ENCODE measurements at places on chromosomes 11 and 22. TPM values are rescaled to one million over a fixed set of nuclear protein-coding genes. Genes with fewer than 3 reads are reported as not detected.

The PTPN5 gene
- 0.56 TPM for total RNA-seq

- peaks cover 43% of the 10 kb centered on the region for H3K4me1 ChIP-seq
- no peaks in the 10 kb centered on the region for H3K36me3 ChIP-seq
- no peaks in the 10 kb centered on the region for H3K27me3 ChIP-seq
- DNase-seq = peak; percentile 36
- H3K4me3 ChIP-seq = no peak overlapping the region
These were observed 85.7 kb downstream of the WNT11 start for GRCh38 chr11:76120513-76121101.

- no peak for DNase-seq
- no peaks in the 10 kb centered on the region for H3K27me3 ChIP-seq
- H3K4me3 ChIP-seq = no peak overlapping the region
- H3K27ac ChIP-seq = no peak overlapping the region
These were observed 60.6 kb downstream of the PLEKHA7 start for GRCh38 chr11:16953663-16954062.

- no peaks in the 10 kb centered on the region for H3K4me1 ChIP-seq
- H3K36me3 ChIP-seq = peaks cover 51% of the 10 kb centered on the region
- DNase-seq = no peak
- no peak overlapping the region for H3K27ac ChIP-seq
- H3K4me3 ChIP-seq = no peak overlapping the region
- no peaks in the 10 kb centered on the region for H3K27me3 ChIP-seq
These were observed 14.7 kb upstream of the PDE2A start for GRCh38 chr11:72688929-72689328.

GRCh38 chr11:121241343-121242211, 51.0 kb upstream of the SC5D start:
- H3K27me3 ChIP-seq = no peaks in the 10 kb centered on the region
- DNase-seq = no peak
- H3K4me1 ChIP-seq = no peaks in the 10 kb centered on the region

All from thyroid gland (tissue), 4 donors.